ENCODE measurements at places on chromosomes 5 and 9.

DNA sequence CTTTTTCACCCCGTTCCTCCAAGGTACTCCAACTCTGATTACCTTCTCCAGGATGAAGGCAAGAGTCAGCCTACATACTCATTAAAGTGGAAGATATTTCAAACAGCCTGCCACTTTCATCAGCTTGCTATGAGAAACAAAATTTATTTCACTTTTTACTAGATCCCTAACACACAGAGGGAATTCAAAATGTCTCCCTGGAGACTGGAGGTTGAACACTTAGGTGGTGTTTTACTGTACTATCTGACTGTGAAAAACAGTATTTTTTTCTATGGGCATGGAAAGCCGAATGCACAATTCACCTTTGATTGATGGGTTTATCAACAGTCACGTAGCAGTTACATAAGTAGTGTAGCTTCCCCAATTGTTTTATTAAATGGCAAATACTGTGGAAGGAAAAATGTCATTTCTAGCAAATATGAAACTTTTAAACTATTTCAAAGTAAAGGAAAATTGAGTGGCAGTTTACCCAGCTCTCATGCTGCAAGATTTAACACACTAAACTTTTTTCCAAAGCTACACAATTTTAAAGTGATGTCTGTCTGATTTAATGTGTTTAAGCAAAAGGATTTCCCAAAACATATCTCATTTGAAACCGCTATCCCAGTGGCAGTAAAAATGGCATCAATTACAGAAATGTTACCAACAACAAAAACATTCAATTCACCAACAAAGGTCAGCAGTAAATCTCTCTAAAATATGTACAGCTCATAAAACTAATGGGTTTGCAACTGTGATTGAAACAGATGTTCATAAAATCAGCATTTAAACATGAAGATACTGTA lies 125.0 kb upstream of the TLE4 start:
- DNase-seq, result no peak

DNA sequence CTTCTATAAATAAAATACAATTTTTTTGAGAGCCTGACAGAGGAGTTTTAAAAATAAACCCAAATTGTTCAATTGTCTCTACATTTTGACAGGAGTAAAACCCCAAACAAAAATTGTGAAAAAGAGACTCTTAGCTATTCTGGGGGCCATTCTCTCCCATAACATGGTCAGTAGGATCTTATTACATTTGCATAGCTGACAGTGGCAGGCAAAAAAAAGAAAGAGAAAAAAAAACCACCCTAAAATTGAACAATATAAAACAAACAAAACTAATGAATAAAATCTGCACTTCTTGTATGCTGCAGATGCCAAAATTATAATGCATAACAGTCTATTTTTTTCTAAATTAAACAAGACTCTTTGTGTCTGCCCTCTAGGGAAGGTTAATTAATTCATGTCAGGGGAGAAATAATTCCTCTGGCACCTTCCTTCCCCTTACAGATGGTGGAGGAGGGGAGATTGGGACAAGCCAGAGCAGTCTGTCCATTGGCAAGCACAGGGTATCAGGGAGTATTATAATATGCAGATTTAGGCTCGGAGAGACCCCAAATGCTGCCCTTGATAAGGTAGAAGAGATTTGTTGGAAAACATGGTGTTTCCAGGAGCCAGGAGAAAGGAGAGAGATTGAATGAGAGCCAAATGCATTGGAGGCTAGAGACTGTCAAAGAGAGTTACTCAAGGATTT lies 79.7 kb upstream of the CDH6 start:
- no peak for DNase-seq

DNA sequence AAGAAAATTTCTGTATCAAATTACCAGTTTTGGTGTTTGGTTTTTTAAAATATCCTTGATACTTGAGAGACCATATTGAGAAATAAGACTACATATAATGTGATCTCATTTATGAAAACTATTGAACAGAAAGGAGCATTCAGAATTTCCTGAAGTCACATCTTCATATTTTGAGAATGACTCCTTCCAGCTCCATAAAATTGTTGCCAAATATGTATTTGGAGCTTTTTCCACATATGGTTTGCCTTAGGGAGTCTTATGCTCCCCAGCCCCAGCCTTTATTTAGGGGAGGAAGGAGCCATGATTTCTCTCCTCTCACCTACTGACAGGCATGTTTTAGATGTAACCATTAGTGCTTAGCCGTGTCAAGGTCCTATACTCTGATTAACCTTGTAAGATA lies 51.1 kb downstream of the GCNT1 start:
- no peak for DNase-seq

DNA sequence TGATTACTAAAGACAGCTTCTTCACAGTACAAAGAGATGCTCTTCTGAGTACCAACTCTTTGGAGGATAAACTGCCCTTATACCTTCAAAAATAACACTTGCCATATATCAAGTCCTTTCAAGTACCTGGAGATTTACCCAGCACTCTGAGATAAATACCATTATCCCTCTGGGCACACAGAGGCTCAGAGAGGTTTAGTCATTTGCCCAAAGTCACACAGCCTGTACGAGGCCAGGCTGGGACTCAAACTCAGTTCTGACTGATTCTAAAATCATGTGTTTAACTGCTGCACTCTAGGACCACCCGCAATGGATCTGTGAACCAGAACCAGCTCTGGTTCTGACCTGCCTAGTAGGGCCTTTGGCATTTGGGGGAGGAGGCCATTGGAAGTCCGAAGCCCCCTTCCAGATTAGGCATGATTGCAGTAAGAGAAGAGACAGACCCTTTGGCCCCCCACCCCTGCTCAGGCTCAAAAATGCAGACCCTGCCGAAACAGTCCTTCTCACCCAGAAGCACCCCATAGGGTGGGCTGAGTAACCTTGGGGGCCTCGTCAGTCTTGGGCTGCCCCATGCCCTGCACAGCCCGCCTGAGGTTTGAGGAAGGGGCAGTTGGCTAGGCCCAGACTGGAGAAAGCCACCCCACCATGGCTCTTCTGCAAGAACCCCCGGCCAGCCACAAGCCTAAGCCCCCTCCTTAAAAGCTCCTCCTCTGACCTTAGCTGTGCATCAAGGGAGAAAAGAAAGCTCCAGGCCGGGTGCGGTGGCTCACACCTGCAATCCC lies 32.8 kb upstream of the IL17B start:
- no peak for DNase-seq

DNA sequence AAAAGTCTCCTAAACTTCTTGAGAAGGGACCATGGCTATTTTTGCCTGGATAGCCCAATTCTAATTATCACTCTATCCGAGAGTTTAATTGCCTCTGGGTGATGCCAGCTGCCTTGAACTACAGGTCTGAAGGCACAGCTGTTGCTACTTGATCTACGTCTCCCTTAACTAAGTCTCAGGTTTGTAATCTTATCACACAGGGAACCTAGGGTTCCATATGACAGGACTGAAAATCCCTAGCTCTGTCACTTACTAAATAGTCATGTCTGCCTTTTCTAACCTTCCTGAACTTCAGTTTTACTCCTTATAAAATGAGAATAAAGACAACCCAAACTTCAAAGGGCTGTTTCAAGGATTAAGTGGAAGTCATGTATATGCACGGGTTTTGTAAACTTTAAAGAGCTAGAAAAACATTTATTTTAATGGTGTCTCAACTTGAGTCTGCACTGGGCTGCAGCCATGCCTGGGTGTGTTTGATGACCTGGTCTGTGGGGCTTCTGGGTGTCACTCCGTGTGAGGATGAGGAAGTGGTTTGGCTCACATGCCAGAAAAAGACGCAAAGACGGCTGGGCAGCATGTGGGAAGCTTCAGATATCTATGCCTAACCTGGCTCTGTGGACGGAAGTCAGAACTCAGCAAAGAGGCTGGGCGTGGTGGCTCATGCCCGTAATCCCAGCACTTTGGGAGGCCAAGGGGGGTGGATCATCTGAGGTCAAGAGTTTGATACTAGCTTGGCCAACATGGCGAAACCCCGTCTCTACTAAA lies 129.3 kb upstream of the SLC44A1 start:
- DNase-seq, result peak; percentile 19

Measured in activated CD4-positive, alpha-beta T cell treated with anti-CD3 and anti-CD28 coated beads, Interleukin-2, amount 50 U/mL, for 48 hours (primary cell).